ENCODE measurements at places on chromosomes 1 and 21.

GRCh38 chr1:210540288-210540687, 211.6 kb downstream of the HHAT start:
- no peak for DNase-seq

GRCh38 chr1:113615425-113615824, 143.9 kb downstream of the PHTF1 start:
- DNase-seq, result no peak

DNA sequence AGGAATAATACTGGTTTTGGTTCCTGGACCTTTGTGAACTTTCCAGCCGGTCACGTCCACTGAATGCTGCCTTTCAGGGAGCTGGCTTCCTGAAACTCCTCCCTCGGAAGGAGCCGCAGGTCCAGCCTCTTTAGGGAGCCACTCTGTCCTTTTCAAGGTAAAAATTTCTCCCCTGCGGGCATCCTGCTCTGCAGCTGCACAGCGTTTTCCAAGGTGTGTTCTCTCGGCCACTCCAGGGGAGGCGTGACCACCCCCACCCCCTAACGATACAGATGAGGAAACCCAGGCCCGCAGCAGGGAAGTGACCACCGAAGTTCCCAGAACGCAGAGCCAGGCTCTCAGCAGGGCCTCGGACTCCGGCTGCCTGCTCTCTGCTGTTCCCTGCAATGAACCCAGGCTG, 21.5 kb downstream of the PADI2 start:
- DNase-seq, result no peak

DNA sequence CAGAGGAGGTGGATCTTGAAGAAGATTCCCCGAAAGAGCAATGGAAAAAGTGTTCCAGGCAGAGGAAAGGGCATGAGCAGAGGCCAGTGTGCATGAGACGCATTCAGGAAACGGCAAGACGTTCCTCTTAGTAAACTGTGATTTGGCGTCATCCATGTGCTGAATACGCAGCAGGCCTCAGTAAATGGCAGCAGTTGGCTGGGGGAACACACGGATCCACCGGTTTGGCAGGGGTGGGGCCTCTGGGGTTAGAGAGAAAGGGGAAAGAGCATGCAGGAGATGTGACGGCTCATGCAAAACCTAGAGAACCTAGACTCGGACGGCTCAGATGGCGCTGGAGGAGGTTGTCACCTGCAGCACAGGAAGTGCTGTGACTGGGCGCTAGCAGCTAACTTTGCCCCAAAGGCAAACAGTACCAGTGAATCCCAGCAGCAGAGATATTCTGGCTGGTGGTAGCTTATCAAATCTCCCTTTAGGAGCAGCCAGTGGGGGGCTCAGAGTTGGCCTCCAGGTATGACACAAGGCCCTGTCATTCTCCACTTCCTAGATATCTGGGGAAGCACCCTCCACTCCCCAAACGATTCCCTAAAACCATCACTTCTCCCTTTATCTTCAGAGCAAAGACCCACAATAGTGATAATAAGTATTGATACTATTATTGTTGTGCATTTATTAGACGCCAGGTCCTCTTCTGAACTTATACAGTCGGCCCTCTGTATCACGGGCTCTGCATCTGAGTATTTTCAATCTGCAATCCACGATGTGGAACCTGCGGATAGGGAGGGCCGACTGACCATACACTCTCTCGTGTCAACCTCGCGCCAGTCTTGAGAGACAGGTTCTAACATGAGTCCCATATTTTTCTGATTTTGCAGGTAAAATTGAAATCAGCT, 7.6 kb downstream of the LAPTM5 start:
- no peak for DNase-seq

GRCh38 chr1:31785020-31785946, 21.1 kb upstream of the ADGRB2 start:
- no peak for DNase-seq

DNA sequence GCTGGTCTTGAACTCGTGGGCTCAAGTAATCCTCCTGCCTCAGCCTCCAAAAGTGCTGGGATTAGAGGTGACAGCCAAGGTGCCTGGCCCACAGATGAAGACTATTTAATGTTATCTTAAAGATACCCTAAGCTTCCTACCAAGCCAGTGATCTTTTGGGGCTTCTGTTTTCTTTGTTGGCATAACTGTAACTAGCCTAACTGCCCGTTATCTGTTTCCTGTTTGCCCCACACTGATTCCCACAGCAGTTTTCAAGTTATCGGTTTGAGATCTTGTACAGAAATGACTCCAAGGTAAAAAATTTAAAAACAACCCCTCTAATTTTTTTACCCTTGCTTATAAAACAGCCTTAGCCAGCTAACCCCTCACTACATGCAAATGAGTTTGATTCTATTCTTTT, 12.4 kb downstream of the SELL start:
- no peak for DNase-seq

- DNase-seq, result peak; percentile 45
Measured at GRCh38 chr1:20110679-20111078, 8.7 kb downstream of the PLA2G2D start.

- no peak for DNase-seq
Measured at GRCh38 chr1:169338617-169339016, 29.0 kb downstream of the NME7 start.

Data from AG09309 (cell line).